ENCODE measurements at places on chromosomes 7 and 10. TPM values are rescaled to one million over a fixed set of nuclear protein-coding genes. Genes with fewer than 3 reads are reported as not detected.

Gene LIPK
- not detected for total RNA-seq

Gene IGFBP3
- 370 TPM for total RNA-seq

Gene IFIT1B
- not detected for total RNA-seq

- no peak for DNase-seq
Observed at GRCh38 chr7:24298696-24299095, 14.7 kb downstream of the NPY start.

DNA sequence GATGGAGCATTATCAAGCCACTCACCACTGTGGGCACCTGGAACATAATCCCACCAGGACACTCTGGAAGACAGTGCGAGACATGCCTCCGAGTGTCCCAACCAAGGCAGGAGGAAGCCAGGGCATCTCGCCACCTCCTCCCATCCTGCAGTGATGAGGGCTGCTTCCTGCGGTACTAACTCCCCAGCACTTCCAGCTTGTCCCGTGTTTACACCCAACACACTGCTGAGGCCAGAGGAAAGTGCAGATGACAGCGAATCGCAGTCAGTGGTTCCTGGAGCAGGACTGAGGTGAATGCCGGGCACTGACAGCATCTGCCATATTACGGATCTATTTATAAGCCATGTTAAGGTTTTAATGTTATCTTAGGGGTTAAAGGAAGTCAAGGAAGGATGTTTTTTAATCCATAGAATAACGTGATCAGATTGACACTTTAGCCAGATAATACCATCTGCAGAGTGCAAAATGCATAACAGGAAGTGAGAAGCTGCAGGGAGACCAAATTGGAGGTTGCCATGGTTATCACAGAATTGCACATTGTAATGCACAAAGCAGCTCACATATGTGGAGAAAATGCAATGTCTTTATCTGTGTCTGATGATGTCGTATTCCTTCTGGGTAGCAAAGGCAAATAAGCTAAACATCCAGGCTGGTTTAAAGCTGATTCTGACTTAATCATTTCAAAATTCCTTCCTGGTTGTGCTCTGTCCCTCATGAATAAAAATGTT lies 314.1 kb upstream of the C7orf33 start:
- DNase-seq, result no peak

- DNase-seq, result no peak
Observed at GRCh38 chr10:83272666-83273434, 866.5 kb upstream of the GHITM start.

- DNase-seq, result no peak
Observed at GRCh38 chr10:124957404-124957947, 15.6 kb downstream of the ZRANB1 start.

DNA sequence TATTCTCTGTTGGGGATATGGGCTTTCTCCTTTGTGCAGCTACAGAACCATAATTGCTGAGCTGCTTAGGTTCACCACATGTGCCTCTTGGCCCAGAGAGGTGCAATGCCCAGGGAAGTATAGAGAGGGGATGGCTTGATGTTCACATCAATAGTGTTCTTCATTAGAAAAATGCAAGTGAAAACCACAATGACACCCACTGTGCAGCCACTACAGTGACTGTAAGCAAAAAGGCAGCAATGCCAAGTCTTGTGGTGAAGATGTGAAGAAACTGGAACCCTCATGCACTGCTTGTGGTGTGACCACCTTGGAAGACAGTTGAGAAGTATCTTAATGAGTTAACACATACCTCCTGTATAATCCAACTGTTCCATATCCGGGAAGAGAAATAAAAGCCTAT lies 318.9 kb upstream of the ZMIZ1 start:
- DNase-seq, result no peak

DNA sequence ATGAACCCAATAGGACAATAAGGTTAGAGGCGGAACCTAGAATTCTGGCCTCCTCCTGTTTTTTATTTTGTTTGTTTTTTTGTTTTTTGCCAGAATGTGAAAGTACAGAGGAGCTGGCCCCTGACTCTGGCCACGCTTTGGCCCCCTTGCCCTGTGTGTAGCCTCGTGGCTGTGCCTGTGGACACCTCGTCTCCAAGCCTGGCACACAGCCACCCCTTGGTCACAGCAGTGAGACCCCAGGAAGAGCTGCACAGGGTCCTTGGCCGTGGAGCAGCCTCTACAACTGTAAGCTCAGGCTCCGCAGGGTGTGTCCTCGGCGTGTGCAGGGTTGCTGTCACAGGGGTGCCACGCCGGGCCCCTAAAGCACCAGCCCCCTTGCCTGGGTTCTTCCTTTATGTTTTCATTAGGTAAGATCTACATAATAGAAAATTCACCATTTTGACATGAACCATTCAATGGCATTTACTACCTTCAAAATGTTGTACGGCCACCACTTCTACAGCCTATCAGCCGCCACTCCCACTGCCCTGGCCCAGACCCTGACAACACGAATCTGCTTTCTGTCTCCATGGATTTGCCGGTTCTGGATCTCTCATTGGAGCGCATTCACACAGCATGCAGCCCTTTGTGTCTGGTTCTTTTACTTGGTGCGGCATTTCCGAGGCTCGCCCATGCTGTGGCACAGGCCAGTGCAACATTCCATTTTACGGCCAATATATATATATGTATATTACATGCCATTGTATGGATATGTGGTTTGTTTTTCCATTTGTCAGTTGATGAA lies 51.0 kb downstream of the AMZ1 start:
- DNase-seq, result no peak

DNA sequence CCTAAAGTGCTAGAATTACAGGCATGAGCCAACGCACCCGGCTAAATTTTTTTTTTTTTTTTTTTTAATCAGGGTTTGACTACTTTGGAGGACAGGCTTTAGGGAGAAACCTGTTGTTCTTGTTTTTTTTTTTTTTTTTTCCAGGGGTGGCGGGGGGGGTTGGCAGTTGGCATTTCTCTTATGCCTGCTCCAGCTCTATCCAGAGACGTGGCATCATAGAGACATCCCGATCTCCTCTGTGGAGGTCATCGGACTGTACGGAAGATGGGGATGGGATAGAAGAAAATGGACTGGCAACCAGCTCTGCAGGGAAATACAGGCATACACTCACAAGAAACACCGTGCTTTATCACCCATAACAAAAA lies 130.8 kb downstream of the PRPF18 start:
- no peak for DNase-seq

GRCh38 chr10:69422676-69423075 lies 6.0 kb upstream of the TACR2 start:
- no peak for DNase-seq

GRCh38 chr10:14491811-14492210 lies 161.1 kb upstream of the FRMD4A start:
- no peak for DNase-seq
